Putamen (tissue), 1 donor: ENCODE measurements at places on chromosomes 12 and 14.

GRCh38 chr14:99320621-99321235 lies 48.7 kb upstream of the BCL11B start:
- DNase-seq: no peak

GRCh38 chr14:76152333-76152681 lies 585 bp downstream of the GPATCH2L start:
- DNase-seq: peak; percentile 12

GRCh38 chr12:98151105-98151590 lies 364.2 kb upstream of the TMPO start:
- DNase-seq: no peak

GRCh38 chr12:68621472-68622081 lies 10.9 kb downstream of the RAP1B start:
- DNase-seq: no peak

GRCh38 chr12:11092128-11092527 lies at the start of gene TAS2R43:
TAS2R43 (minus strand) TSS chr12:11092313; CDS start chr12:11092229, 84 bp downstream.
- DNase-seq: no peak

DNA sequence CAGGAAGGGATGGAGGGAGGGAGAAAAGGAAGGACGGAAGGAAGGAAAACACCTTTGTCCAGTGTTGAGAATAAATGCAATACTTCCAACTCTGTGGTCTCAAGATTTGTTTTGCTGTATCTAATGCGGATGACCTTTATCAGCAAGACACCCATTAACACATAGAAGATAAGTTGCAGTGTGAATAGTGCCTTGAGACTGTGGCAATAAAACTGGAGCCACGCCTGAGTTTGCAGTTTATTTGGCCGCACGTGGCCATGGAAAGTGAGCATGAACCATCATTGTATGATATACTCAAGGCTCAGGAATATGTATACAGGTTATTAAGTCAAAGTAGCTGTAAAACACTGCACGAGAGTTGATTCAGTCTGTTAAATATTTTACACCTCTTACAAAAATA lies 113.6 kb upstream of the EEA1 start:
- no peak for DNase-seq

DNA sequence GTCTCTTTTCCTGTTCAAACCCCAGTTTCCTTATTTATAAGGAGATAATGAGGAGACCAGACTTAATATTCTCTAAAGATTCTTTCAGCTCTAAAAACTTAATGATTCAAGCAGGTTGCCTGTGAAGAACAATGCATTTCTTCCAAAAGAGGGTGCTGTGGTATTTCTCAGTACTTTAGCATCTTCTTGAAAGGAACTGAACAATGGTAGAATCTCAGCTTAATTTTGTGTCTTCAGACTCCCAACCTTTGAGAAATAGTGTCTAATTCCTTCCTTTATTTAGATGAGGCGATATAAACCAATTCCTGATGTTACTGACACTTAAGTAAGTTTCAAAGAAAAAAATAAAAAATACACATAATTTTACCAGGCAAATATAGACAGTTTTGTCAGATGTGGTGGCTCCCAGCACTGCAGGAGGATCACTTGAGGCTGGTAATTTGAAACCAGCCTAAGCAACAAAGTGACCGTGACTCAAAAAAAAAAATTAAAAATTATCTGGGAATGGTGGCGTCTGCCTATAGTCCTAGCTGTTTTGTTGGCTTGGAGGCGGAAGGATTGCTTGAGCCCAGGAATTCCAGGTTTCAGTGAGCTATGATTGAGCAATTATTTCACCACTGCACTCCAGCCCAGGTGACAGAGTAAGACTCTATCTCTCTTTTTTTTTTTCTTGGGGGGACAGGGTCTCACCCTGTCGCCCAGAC lies 76.9 kb upstream of the PSMA6 start:
- peak; percentile 31 for DNase-seq

- no peak for DNase-seq
These were observed 3.8 kb downstream of the AKAP3 start for GRCh38 chr12:4645023-4645422.

GRCh38 chr12:54228471-54228870 lies 39.7 kb upstream of the SMUG1 start:
- DNase-seq: no peak

DNA sequence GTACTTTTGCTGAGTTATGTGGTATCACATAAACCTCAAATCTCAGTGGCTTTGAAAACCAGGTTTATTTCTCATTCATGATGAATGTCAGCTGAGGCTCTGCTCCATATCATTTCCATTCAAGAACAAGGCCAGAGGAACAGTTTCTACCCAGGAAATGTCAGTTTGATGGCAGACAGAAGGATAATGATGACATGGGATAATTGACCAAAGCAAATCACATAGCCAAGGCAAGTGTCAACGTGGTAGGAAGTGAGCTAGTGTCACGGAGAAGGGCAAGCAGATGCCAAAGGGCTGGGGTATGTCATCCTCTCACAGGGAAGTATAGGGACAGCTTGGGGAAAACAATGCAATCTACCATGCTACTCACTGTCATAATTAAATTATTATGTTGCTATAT lies 12.3 kb upstream of the PDE3A start:
- no peak for DNase-seq

DNA sequence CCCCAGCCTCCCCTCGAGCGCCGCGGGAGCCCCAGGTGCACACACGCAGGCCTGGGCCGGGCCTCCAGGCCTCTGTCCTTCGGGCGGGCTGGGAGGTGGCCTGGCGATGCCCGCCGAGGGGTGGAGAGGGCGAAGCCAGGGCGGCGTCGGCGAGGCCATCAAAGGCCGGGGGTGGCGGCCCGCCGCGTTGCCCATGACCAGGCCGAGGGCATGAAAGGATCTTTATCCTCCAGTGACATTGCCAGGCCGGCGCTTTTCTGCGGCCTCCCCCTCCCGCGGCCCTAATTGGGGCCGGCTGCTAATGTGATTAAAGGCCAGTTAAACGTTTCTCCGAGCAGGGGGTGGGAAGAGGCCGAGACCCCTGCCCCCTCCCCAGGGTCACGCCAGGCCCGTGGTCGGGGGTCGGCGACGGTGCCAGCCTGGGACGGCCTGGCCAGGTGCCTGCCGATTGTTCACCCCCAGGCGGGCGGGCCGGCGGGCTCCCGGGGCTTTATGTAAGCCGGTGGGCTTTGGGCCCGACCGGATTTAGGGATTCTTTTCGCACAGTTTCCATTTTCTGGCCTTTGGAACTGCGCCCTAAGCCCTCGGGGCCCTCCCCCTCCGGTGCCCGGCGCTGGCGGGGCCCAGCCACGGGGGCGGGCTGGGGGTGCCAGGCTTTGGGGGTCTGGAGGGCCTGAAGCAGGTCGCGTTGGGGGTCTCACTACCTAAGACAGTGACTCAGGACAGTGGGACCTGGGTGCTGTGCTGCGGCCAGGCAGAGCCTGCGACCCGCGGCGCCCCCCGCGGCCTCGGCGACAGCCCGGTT lies 103.2 kb upstream of the DIO3 start:
- DNase-seq: no peak

DNA sequence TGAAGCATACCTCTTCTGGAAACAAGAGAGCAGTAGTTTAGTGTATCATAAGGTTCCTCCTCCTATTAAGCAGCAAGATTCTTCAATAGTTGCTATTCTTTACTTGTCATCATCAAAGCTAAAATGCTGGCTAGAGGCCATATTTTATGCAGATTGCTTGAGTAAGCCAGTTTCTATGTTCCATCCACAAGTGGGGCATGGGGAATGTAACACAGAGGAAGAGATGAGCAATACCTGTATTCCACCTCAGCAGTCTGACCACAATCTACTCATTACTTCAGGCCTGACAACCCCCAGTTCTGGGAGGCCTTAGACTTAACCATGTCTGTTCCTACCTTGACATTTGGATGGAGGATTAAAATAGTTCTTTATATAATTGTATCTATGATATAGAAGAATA lies 423.6 kb downstream of the BTG1 start:
- no peak for DNase-seq

GRCh38 chr14:40232302-40232701 lies 800.1 kb upstream of the FBXO33 start:
- no peak for DNase-seq

GRCh38 chr12:53492188-53492587 lies 7.1 kb downstream of the MAP3K12 start:
- DNase-seq: no peak

DNA sequence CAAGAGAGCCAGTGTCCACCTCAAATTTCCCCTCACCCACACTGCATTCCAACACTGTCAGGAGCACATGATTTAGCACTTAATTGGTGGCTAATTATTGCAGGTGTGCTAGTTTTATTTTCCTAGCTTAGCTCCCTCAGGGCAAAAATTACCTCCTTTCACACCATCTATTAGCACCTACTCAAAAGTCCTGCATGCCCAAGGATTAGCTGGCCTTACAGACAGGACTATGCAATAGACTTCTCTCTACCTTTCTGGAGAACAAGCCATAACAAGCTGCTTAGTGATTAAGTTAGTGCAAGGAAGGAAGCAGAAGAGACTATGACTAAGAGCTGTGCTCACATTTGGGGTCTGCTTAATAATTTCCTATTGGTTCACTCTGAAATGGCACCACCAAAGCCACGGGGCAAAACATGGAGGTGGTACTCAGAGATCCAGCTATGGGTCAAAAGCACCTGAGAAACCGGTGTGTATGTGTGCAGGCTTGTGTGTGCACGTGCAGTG lies 69.5 kb downstream of the STON2 start:
- no peak for DNase-seq

GRCh38 chr12:122310626-122311333 lies 44.5 kb upstream of the VPS33A start:
- peak; percentile 29 for DNase-seq
